Globus pallidus (tissue), 1 donor: ENCODE measurements at places on chromosomes 2 and 18.
A peak's percentile ranks its signal among the peaks of the same experiment; 100 is the strongest.

GRCh38 chr2:208713066-208713745 lies 306.6 kb downstream of the PTH2R start:
- peak; percentile 6 for DNase-seq

DNA sequence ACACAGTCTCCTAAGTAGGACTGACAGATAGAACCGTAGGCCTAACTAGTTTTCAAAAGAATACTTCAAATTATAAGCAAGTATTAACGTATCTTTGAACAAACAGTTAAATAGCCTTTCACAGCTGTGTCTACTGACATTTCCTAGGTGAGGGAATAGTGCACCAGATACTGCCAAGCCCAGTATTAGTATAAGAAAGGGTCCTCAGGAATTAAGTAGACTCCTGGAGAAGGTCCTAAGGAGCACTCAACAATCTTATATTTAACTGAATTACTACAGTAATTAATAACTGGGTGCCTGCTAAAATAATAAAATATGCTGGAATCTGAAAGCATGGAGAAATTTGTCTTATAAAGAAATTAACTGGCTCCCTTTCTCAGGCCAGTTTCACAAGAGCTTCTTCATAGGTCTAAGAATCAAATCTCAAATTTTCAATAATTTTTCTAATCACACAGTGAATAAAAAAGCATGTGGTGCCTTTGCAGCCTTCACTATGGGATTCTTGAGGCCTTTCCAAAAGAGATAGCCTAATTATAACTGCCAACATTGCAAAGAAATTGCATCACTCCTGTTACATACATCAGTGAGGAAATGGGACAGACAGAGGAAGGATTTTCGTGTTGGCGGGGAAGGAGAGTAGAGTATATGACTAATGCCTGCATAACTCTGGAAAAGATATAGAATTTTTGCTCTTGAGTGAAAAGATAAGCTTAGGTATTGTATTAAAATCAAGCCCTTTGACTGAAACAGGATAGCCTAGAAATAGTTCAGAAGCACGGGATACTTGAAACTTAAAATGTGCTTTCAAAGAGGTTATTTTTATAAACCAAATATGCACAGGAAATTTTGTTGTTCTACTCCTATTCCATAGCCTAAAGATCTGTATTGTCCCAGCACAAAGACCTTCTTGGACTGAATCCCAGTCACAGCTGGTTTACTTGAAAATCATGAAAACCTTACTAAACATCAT lies 228.6 kb upstream of the STK17B start:
- DNase-seq = peak; percentile 21

DNA sequence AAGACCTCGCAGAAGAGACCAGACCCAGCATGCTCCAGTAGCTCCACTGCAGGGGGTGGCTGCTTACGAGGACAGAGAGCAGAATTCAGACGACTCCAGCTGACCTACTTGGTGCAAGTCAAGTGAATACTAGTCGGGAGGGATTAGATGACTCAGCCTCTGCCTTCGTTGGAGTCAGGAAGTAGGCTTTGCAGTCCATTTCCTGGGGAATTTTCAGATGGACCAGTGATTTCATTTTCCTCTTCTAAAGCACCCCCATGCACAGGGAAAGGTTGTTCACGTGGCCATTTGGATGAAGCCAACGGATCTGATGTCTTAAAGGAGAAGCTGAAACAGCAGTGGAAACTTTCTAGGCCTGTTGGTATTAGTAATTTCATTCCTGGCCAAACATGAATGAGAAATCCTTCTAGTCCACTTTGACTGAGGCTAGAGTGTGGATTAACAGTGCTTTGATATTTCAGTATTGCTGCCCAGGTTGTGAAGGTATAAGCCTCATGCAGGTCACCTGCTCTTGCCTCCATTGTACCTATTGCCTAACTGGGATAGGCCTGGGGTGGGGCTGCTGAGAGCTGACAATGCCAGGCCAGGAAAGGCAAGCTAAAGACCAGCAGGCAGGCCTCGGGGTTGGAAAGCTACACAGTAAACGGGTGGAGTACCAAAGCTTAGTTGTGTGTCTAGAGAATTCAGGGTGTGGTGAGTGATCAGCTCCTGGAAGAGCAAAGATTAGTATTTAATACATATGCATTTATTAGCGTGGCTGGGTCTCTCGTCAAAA lies 117.6 kb upstream of the FOSL2 start:
- DNase-seq = no peak

- DNase-seq = no peak
Measured at GRCh38 chr18:7604361-7604760, 37.2 kb downstream of the PTPRM start.

- DNase-seq = no peak
Measured at GRCh38 chr18:58866773-58867150, 2.1 kb downstream of the ZNF532 start.

- peak; percentile 86 for DNase-seq
Measured at GRCh38 chr2:6915399-6915798, 1.8 kb upstream of the RNF144A start.

DNA sequence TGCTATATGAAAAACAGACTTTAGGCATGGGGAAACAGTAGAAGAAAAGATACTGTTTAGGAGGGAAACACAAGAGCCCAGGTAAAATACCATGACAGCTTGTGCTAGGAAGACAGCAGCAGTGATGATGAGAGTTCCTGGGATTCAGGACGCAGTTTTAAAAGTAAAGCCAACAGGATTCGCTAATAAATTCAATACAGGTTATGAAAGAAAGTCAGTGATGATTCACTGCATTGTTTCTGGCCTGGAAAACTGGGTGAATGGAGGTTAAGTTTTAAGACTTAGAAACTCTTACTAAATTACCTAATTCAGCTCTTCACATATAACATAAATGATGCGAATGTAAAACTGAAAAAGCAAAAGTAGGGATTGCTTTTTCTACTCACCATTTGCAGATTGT lies 27.9 kb upstream of the RNU4ATAC start:
- no peak for DNase-seq

GRCh38 chr18:24770311-24771024 lies 310.0 kb downstream of the HRH4 start:
- no peak for DNase-seq

GRCh38 chr2:6480514-6480913 lies 385.2 kb downstream of the CMPK2 start:
- no peak for DNase-seq

GRCh38 chr18:63259567-63260379 lies 59.8 kb downstream of the BCL2 start:
- no peak for DNase-seq

- no peak for DNase-seq
Measured at GRCh38 chr2:88568179-88568578, 59.1 kb downstream of the EIF2AK3 start.

DNA sequence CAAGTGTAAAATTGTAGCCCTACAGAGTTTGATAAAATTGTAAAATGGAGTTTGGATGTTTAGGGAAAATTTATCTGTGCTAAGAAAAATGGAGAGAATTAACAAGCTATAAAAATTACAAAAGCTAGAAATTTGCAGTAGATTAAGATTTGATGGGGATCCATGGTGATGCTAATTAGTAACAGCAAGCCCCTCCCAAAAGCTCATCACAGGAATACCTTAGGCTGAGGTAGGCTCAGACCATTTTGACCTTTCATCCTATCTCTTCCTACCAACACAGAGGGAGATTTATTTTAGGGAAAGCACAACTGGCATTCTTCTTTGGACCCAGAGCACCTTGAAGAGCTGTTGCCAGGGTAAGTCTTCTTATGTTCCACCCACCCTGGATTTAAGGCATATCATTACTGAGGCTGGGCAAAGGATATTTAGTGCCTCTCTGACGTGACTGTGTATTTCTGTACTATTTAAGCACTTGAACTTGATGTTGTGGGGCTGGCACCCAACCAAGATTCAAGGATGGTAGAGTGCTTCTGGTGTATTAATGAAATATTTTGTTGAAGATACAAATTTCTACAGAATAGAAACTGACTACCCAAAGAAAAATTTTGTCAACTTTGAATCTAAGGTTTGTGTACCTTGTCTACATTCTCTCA lies 70.8 kb upstream of the SLC39A10 start:
- no peak for DNase-seq

DNA sequence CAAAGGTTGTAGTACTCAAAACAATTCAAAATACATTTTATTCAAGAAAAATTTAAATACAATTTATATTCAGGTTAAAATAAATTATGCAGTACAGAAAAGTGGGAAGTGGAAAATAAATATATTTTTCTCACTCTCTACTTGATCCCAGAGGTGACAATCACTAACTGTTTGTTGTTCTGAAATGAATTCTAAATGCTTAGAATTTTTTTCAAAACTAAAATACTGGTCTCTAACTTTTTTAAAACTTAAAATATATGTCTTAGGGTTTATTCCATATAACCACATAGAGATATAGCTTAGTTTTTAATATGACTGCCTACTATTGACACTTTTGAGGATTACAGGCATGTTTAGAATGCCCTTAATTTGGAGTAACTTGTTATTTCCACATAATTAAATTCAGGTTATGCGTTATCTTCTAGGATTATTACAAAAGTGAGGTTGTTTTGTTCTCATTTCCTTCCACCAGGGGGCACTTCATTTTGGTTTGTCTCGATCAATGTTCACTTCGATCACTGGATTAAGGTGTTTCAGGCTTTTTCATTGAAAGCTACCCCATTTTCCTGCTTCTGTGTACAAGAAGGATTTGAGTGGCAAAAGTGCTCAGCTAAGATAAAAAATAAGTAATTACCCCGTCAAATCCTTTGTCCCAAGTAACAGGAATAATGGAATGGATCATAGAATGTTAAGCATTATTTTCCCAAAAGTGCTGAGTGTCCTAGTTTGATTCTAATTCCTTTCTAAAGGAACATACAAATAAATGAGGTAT lies 27.1 kb upstream of the TFPI start:
- peak; percentile 22 for DNase-seq

GRCh38 chr2:182920631-182921056 lies 54.2 kb upstream of the FRZB start:
- DNase-seq = no peak

- DNase-seq = no peak
Measured at GRCh38 chr2:168614172-168615018, 158.3 kb downstream of the CERS6 start.

DNA sequence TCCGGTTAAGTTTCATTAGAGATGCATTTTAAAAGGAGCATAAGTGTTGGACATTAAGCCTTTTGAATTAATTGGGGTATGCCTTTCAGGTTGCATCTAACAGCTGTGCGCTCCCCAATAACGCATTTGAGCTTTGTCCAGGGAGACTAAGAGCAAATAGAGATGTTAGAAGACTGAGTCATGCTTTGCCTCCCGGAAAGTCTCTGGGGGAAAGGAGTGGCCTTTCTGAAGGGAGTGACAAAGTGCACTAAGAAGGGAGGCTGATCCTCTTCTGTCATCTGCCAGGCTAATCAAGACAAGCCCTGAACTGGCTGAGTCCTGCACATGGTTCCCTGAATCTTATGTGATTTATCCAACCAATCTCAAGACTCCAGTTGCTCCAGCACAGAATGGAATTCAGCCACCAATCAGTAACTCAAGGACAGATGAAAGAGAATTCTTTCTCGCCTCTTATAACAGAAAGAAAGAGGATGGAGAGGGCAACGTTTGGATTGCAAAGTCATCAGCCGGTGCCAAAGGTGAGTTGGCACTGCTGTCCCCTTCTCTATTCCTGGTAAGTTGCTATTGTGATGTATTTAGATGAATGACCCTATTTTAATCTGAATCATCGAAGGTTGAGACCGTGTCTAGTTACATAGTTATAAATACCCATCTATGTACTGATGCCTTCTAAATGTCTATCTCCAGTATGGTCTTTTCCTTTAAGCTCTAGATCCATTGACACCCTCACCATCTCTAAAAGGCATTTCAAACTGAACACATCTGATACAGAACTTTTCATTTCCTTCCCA lies 12.1 kb downstream of the TTL start:
- DNase-seq = peak; percentile 42

DNA sequence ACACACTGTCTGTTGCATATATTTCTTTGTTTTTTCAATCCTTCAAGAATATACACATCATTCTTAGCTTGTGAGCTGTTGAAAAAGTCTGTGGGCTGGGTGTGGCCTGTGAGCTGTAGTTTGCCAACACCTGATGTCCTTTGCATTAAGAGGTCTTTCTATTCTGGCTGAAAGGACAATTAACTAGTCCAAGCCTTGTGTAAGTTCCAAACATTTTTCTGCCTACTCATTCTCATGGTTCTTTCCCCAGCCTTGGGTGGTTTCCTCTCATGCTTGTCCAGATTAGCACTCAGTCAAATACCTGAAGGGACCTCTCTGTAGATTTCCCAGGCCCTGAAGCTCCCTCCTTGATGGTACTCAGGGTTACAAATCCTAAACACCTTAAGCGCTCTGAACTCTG lies 57.8 kb upstream of the NABP1 start:
- DNase-seq = no peak

DNA sequence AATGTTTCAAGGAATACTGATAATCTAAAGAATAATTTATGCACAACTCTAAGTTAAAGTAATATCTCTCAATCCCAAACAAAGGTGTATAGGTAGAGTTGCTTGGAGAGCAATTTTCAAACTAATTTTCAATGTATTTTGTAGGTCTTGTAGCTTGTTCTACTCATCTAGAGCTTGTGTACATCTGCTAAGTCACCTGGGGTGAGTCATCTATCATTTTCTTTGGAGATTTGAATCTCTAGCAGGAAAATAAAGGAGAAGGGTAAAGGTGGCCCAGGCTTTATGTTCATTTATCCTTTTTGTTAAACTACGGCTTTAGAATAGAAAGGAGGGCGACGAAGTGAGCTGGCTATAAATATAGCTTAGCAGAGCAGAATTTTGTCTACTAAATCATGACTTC lies 76.8 kb upstream of the THUMPD2 start:
- no peak for DNase-seq

- no peak for DNase-seq
Measured at GRCh38 chr2:28432362-28432761, 39.7 kb downstream of the FOSL2 start.

DNA sequence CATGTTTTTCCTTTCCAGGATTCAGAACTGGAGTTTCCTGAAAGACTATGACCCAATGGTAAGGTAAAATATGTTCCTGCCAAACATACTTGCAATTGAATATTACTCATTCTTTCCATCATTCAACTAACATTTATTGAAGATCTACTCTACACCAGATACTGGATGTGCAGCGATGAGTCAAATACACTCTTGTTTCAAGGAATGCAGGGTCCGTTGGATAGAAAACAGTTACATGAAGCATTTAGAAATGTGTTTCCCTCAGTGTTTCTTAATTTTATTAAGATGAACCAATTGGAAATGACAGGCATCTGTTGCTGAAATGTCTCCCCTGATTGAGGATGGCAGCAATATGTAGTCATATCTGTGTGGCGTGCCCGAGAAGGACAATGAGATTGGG lies 14.8 kb upstream of the SLC66A3 start:
- DNase-seq = no peak
